ENCODE measurements at places on chromosomes 11 and 22. TPM values are rescaled to one million over a fixed set of nuclear protein-coding genes. Genes with fewer than 3 reads are reported as not detected.
A peak's percentile ranks its signal among the peaks of the same experiment; 100 is the strongest.

Gene XKR3
- total RNA-seq, result not detected

DNA sequence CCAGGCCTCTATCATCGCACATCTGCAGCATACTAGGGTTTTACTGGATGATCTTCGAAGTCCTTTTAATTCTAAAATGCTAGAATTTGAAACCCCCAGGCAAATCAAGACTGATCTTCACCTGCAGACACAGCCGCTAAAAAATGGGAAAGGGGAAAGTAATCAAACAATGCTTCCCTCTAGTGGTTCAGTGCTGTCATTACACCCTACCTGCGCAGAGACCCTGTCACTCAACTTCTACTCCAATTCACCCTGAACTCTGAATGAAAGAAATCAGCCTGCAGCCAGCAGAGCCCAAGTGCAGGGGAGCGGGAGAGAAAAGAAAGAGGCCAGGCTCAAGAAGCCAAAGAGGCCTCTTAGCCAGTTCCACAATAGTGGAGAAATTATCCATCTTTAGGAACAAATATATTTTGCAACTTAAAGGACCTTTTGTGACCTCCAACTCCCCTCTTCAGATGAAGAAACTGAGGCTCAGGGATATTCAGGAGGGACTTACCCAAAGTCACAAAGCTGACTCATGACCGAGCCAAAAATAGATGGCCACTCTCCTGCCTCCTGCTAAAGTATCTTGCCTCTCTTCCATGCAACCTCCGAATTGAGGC lies 33.0 kb downstream of the SERGEF start:
- H3K4me1 ChIP-seq, result no peaks in the 10 kb centered on the region
- H3K36me3 ChIP-seq, result no peaks in the 10 kb centered on the region
- H3K27ac ChIP-seq, result no peak overlapping the region
- no peaks in the 10 kb centered on the region for H3K27me3 ChIP-seq
- DNase-seq, result no peak
- H3K4me3 ChIP-seq, result no peak overlapping the region

DNA sequence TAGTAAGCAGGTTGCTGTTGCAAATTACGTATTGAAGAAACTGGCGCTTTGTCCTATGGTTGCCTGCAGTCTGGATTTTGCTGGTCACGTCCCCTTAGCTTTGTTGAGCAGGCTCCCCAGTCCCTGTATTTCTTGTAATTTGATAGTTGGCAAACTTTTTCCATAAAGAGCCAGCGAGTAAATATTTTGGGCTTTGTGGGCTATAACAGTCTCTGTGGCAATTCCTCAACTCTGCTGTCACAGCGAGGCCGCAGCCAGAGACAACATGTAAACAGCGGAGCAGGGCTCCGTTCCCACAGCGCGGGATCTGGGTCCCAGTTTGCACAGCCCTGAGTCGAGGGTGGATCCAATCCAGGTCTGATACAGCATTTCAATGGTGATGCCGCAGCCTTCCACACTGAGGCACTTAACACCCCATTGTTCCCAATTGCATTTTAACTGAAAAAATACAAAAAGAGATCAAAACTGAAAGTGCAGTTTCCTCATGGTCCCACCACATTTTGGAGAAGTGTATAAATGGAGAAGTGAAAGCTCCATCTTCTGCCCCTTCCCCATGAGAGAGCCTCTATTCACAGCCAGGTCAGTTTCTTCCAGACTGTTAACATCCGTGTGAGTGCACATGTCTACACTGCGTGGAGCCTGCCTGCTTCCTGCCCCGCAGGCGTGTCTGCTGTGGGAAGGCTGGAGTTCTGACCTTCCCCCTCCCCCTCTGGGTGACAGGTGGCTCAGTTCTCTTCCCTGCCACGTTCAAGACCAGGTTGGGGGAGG lies 89.1 kb downstream of the RPS6KA4 start:
- H3K4me3 ChIP-seq, result no peak overlapping the region
- H3K27me3 ChIP-seq, result no peaks in the 10 kb centered on the region
- peaks cover 17% of the 10 kb centered on the region for H3K4me1 ChIP-seq
- peak; percentile 80 for DNase-seq

DNA sequence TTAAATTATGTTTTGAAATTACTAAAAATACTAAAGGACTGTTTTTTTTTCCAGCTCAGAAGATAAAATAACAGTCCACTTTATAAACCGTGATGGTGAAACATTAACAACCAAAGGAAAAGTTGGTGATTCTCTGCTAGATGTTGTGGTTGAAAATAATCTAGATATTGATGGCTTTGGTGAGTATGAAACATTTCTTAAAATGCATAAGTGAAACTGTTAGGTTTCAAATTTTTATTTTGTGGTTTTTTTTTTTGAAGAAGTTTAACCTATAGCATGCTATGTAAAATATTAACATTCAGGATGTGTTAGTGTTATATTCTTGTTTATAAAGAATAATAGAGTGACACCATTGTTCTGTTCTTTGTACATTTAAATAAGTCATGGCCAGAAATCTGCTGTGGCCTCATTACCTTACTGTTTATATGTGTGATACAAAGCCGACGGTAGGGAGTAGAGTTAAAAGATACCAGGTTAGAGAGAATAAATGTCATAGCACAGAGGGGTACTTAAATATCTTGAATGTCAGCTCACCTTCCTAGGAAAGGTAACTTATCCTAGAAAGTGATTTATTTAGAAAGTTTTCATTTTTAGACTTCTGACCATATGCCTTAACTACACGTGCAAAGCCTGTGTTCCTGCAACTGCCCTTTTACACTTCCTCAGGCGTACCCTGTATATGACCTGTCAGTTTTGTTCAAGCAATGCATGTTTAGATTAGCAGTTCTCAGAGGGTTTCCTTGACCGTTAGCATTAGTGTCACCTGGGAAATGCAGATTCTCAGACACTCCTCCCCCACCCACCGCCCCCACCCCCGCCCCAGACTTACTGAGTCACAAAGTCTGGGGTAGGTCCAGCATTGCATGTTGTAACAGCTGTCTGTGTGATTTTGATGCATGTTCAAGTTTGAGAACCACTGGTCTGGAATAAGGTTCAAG lies 6.3 kb downstream of the FDX1 start:
- H3K36me3 ChIP-seq, result peaks cover 4% of the 10 kb centered on the region
- H3K27me3 ChIP-seq, result no peaks in the 10 kb centered on the region
- H3K27ac ChIP-seq, result no peak overlapping the region
- no peak for DNase-seq
- peaks cover 42% of the 10 kb centered on the region for H3K4me1 ChIP-seq

DNA sequence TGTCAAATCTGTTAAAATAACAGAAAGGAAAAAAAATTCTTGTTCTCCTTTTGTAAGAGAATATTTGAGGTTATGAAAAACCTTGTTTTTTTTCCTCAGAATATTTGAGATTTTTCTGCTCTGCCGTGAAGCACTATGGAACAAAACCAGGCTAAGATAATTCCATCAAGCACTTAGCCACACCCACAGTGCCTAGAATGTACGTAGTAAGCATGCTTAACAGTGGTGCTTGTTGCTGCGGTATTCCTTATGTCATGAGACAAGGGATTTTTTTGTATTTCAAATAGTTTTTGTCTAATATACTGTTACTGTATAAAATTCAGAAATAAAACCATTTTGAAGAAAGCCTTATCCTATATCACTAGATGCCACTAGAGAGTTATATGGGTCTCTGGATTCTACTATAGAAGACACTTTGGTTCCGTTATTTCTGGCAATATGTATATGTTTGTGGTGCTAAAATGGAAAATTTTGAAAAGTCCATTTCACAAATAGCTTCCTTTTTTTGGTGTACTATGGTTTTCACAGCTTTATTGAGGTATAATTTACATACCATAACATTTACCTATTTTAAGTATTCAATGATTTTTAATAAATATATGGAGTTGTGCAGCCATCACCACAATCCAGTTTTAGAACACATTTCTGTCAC lies 23.7 kb downstream of the PDHX start:
- no peak overlapping the region for H3K4me3 ChIP-seq
- H3K4me1 ChIP-seq, result no peaks in the 10 kb centered on the region
- H3K36me3 ChIP-seq, result no peaks in the 10 kb centered on the region
- no peak overlapping the region for H3K27ac ChIP-seq
- no peak for DNase-seq
- H3K27me3 ChIP-seq, result no peaks in the 10 kb centered on the region

DNA sequence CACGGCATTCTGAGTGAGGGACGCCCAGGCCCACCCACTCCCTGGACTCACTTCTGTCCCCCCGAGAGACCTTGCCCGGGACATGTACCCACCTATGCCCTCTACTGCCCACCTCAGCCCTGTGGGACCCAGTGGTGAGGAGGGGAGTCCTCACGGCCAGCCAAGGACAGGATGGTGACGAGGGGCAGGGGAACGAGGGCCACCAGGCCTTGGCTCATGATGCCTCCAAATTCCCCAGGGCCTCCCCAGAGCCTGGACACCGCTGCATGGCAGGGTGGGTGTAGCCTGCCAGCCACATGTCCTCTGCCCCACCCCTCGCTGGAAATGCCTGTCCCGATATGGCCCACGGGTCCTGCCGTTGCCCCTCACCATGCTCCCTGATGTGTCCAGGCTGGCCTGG lies 26.1 kb downstream of the TSPAN4 start:
- DNase-seq, result no peak
- H3K27ac ChIP-seq, result no peak overlapping the region
- no peaks in the 10 kb centered on the region for H3K4me1 ChIP-seq
- H3K4me3 ChIP-seq, result no peak overlapping the region
- H3K27me3 ChIP-seq, result no peaks in the 10 kb centered on the region
- H3K36me3 ChIP-seq, result peaks cover 5% of the 10 kb centered on the region

Gene ZNF215
- total RNA-seq, result 2.7 TPM

DNA sequence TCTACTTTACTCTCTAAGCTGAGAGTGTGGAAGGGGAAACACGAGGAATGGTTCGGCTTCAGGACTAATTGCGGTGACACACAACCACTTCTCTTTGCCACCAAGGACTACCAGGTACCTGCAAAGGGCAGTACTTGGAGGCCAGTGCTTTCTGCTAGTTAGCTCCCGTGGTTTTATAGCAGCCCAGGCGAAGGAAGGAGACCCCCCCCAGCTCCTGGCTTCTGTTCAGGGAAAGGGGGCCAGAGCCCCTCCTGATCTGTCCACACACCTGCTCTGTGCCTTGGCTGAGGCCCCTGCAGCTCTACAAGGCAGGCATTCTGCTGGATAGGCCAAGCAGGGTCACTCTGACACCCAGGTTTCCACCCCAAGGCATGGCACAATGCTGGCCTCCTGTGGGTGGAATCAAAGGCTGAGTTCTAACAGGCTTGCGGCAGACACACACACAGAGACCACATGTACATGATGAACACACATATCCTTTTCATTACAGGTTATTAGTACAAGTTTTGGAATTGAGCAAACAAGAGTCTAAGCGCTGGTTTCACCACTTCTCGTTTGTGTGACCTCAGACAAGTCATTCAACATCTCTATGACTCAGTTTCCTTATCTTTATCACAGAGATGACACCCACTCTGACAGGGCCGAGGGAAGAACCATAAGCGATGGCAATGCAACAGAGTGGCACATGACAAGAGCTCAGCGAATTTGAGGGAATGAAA lies 7.5 kb downstream of the SERPIND1 start:
- H3K36me3 ChIP-seq, result no peaks in the 10 kb centered on the region
- peaks cover 12% of the 10 kb centered on the region for H3K4me1 ChIP-seq
- no peak overlapping the region for H3K27ac ChIP-seq
- H3K27me3 ChIP-seq, result no peaks in the 10 kb centered on the region

DNA sequence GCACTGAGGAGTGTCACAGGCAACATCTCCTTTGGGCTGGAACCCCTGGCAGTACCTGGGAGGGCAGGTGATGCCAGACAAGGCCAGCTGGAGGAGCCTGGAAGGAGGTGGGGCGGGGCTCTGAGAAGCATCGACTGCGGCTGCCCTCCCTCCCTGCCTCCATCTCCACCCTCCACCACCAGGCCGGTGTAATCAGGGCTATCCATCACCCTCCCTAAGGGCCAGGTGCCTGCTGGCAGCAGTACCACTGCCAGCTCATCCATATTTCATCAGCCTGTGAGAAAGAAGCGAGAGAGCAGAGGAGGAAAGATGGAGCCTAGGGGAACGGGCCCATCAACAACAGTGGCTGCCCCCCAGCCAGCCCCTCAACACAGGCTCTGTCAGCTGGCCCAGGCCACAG lies 51.4 kb upstream of the RASD2 start:
- no peak for DNase-seq
- no peaks in the 10 kb centered on the region for H3K27me3 ChIP-seq
- no peak overlapping the region for H3K27ac ChIP-seq
- H3K4me3 ChIP-seq, result no peak overlapping the region
- H3K4me1 ChIP-seq, result no peaks in the 10 kb centered on the region
- no peaks in the 10 kb centered on the region for H3K36me3 ChIP-seq

Gene STIP1
- total RNA-seq, result 23.7 TPM

Data from pancreas (tissue), 10 donors.